ENCODE measurements at places on chromosomes 4 and X. TPM values are rescaled to one million over a fixed set of nuclear protein-coding genes. Genes with fewer than 3 reads are reported as not detected.

Gene SPANXN2
- not detected for total RNA-seq

Gene CFAP299
- total RNA-seq = 0.04 TPM

Gene PHOX2B
- total RNA-seq = not detected

Gene HERC6
- 6.9 TPM for total RNA-seq

Gene VBP1
- total RNA-seq = 62.8 TPM

Gene GNRHR
- total RNA-seq = not detected

Gene ATG4A
- total RNA-seq = 15.7 TPM

Gene AWAT2
- not detected for total RNA-seq

Gene OPHN1
- total RNA-seq = 5.6 TPM

Gene NPNT
- total RNA-seq = 198 TPM

Gene LRAT
- total RNA-seq = 4.7 TPM

Gene KLB
- total RNA-seq = 20.3 TPM

Gene EFHC2
- total RNA-seq = 3.7 TPM

Gene TMPRSS11E
- total RNA-seq = 1.8 TPM

Gene S100P
- total RNA-seq = 9.2 TPM

Gene NLGN4X
- 4.5 TPM for total RNA-seq

Gene SPANXN4
- total RNA-seq = not detected

Gene DCAF8L2
- not detected for total RNA-seq

Gene PDE5A
- 33.2 TPM for total RNA-seq

Gene SPANXA1
- not detected for total RNA-seq

Gene DOK7
- total RNA-seq = not detected

Gene RNF150
- total RNA-seq = 9.2 TPM

Gene CT45A3
- not detected for total RNA-seq

Gene RTL9
- total RNA-seq = 2.9 TPM

Gene RAB40A
- total RNA-seq = 3.0 TPM

Gene TMEM192
- 23.3 TPM for total RNA-seq

Gene MAGEA6
- total RNA-seq = not detected

Gene CT47A1
- total RNA-seq = not detected

Gene TCEAL3
- total RNA-seq = 28.7 TPM

Gene QRFPR
- total RNA-seq = 0.68 TPM

Gene PRDM5
- total RNA-seq = 16.8 TPM

Gene CCDC160
- 0.47 TPM for total RNA-seq

Gene PPP1R2C
- total RNA-seq = not detected
